Foreskin keratinocyte (primary cell): ENCODE measurements at places on chromosomes 7 and 10. TPM values are rescaled to one million over a fixed set of nuclear protein-coding genes. Genes with fewer than 3 reads are reported as not detected.

GRCh38 chr10:70671619-70672164 is 614 bp upstream of the ADAMTS14 start:
- no peak for DNase-seq

DNA sequence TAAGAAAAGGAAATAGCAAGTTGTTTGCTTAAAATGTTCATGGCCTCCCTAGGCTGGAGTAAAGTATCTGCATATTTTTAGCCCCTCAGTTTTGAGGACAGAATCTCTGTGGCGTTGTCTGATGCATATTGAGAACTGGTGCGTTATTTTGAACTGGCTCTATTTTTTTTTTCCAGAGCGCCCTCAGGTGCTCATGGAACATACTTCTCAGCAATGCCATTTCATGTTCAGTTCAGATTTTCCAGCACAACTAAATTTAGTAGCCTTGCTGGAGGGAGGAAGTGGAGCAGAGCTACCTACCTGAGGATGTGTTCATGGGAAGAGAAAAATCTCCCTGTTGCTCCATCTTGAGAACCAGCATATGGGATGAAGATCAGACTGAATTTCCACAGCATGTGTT is 870.5 kb downstream of the LRMDA start:
- no peak for DNase-seq

The CCDC146 gene
- 1.2 and 1.7 TPM in 2 replicates for total RNA-seq

The NRCAM gene
- 8.4 and 20.0 TPM in 2 replicates for total RNA-seq

DNA sequence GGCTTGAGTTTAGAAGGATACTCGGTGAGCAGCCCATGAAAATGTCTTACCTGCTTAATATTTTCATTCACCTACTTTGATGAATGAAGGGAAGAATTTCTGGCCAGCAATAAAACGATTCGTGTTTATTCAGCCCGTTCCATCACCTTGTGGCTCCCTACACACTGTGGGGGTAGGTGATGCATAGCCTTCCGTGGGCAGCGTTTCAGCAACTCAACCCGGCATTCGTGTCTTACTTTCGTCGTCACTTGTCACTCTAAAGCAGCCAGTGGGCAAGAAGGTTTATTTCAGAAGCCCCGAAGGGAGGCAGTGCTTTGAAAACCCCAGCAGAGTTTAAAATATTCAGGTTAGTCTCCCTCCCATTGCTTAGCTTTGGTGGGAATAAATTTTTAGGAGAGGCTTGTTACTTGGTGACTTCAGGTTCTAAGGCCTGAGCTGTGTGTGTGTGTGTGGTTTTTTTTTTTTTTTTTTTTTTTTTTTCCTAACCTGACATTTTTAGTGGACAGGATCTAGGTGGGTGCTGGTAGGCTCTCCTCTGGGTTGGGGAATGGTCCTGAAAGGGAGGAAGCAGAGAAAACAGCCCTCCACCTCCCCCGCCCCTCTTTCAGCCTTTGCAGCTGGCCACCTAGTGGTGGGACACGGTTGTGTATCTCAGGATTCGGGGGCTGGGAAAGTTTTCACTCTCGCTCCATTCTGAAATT is 1.8 kb downstream of the GRK5 start:
- DNase-seq, result no peak

DNA sequence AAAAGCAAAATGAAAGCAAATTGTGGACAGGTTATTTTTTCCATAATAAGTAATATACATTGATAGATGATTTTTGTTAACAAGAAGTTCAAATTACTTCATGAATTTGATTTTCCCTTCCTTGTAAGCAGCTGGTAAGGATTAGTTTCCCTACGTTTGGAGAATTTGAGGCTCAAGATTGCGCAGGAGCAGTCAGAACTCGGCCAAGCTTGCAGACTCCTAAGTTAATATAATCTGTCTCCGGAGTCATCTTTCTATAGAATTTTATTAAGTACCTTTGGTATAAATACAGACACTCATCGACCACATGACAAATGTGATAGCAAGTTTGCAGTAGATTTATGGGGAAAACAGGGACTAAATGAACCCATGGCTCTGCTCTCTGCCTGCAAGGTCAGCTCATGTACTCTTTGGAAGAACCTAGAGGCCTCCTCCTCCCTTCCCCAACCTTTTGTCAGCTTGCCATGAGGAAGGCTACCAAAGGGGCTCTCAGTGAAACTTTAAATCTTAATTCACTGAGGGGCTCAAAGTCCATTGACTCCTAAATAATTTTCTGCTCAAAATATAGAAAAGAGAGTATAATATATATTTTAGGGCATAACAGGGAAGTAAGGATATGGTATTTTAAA is 89.2 kb upstream of the CTTNBP2 start:
- DNase-seq, result no peak

GRCh38 chr10:16943295-16944285 is 126.4 kb upstream of the RSU1 start:
- no peak for DNase-seq

GRCh38 chr10:91163269-91163868 is 57.1 kb upstream of the PCGF5 start:
- DNase-seq, result peak; percentile 27

DNA sequence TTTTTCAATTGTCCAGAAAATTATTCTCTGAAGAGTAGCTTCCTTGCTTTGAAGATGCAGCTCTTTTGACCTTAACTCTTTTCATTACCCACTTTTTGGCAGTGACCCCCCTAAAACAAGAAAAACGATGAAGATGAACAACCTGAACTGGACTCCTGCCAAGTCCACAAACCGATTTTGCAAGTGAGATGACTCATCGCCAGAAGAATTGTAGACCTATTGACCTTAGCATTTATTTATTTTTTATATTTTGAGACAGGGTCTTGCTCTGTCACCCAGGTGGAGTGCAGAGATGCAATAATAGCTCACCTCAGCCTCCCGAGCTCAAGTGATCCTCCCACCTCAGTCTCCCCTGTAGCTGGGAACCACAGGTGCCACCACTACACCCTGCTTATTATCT is 859.2 kb downstream of the GATA3 start:
- DNase-seq, result no peak
